CD4-positive, alpha-beta T cell treated with Interleukin-21 for 1 hour (primary cell): ENCODE measurements at places on chromosomes 13 and 19.
A peak's percentile ranks its signal among the peaks of the same experiment; 100 is the strongest.

DNA sequence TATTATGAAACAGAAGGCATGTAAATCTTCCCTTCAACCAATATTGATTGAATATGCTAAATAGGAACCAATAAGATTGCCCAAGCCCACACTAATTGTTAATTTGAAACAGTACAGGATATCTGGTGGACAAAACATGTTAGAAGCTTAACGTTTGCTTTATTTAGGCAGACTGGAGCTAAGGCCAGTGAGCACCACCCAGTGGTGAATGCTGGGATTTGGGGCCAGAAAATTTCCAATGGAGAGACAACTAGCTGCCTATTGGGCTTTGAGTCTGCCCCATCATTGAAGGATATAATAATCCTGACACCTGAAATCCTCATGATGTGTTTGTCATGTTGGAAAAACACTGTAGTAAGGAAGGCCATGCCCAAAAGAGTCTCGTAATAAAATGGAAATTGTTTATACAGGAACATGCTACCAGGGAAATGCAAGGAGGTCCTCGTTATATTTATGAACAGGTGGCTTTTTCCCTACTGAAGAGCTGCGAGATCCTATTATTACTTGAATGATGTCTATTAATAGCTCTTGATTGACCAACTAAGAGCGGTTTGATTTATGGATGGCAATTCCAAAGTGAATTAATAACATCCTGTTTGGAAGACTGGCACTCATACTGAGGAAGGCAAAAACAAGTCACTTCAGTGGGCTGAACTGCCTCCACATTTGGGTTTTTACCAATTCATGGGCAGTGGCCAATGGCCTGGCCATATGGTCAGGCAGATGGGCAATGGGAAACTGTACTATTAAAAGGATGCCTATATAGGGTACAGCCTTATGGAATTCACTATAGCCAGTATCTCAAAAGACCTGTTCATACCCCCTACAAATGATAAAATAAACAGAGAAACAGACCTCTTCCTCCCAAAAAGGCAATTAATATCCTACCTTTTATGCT is 8.7 kb downstream of the SIGLECL1 start:
- peak; percentile 25 for DNase-seq

DNA sequence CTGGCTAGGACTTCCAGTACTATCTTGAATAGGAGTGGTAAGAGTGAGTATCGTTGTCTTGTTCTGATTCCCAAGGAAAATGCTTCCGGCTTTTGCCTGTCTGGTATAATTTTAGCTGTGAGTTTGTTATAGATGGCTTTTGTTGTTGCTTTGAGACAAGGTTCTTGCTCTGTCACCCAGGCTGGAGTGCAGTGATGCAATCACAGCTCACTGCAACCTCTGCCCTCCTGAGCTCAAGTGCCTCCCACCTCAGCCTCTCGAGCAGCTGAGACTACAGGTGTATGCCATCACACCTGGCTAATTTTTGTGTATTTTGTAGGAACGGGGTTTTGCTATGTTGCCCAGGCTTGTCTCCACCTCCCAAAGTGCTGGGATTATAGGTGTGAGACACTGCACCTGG is 6.1 kb upstream of the ZNF543 start:
- no peak for DNase-seq

DNA sequence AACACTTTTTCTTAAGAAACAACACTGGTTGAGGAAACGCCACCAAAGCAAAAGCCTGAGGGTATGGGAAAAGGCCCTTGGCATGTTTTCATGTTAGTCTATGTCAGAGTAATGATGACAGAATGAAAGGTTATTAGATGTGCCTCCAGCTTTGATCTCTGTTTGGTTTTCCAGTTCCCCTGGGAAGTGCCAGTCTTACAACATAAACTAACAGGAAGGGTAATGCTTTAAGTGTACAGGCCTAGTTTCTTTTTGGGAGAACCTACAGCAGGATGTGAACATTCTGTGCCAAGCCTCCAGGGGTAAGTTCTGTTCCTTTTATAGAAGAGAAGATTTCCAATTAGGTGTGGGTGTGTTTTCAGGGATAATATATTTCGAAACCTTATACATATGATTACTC is 121.7 kb downstream of the FNDC3A start:
- no peak for DNase-seq

DNA sequence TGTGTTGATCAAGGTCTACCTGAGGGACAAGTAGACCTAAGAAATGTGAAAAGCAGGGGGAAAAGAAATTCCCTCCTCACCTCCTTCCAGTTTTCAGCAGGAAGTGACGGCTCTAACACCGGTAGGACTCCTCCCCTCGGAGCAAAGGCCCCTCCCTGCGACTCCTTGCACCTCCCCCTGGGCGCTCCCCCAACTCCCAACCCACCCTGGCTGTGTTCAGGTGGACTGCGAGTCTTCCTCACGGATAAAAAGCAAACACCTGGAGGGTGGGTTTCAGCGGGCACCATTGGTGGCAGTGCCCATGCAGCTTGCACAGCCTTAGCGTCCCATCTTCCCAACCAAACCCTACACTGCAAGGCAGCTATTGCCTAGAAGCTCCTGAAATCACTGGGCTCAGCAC is 124.5 kb downstream of the COL4A1 start:
- no peak for DNase-seq

DNA sequence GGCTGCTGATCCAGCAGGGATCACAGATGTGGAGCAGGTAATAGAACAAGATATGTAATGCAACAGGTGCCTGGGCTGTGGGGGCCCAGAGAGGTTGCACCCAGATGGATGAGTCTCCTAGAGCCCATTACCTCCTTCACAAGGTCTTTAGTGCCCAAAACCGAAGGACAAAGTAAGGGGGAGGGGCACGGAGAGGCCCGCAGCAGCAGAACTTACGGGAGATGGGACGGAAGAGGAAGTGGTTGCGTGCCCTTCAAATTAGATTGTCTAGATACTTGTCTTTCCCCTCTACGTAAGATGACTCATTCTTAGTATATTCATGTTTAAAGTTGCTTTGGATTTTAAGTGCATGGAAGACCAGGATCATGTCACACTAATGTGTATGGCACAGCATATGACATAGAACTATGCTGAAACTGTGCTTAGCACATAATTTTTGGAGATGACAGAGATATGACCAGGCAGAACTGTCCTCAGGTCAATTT is 5.7 kb upstream of the MRPS31 start:
- peak; percentile 86 for DNase-seq

GRCh38 chr13:107873926-107874325 is 341.4 kb downstream of the LIG4 start:
- DNase-seq = no peak

- DNase-seq = no peak
These were observed 25.2 kb upstream of the ZNF845 start for GRCh38 chr19:53308339-53308811.

GRCh38 chr19:44553478-44554171 is 24.1 kb upstream of the CEACAM20 start:
- no peak for DNase-seq
